ENCODE measurements at places on chromosomes 6 and 20. TPM values are rescaled to one million over a fixed set of nuclear protein-coding genes. Genes with fewer than 3 reads are reported as not detected.

- no peak for DNase-seq
Measured at GRCh38 chr20:62698231-62698630, 10.4 kb upstream of the NTSR1 start.

DNA sequence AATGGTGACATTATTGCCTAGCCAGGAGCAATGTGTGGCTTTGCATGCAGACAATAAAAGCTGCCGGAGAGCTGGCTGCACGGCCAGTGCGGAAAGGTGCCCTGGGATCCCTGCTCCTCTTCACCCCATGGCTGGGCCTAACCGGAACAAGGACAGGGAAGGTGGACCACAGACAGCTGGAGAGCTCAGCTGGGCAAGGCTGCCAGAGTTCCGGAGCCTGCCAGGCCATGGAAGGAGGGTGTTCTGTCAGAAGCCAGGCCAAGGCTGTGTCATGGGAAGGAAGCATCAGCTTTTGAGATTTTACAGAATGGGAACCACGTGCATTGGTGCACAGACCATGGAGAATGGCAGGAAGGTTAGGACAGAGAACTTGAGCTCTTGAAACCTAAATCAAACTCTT is 25.0 kb downstream of the MAP1LC3A start:
- no peak for DNase-seq

GRCh38 chr6:122669868-122670267 is 59.7 kb downstream of the PKIB start:
- DNase-seq: no peak

DNA sequence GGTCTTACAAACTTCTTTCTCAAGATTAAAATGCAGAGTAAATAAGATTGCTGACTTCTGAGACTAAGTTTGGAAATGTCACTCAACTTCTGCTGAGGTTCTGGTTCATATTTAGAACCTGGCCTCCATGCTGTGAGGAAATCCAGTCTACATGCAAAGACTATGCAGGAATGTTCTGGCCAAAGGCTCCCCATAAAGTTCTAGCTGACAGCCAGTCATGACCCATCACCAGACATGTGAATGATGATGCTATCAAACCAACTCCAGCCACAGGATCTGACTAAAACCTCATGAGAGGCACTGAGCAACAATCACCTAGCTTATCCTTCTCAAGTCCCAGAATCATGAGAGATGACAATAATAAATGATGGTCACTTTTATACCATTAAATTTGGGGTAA is 935.1 kb upstream of the MAP3K7 start:
- DNase-seq: no peak

GRCh38 chr6:105966481-105966880 is 119.7 kb upstream of the PRDM1 start:
- DNase-seq: no peak

- DNase-seq: peak; percentile 12
Measured at GRCh38 chr6:93624408-93624807, 205.0 kb upstream of the EPHA7 start.

- no peak for DNase-seq
Measured at GRCh38 chr6:6121943-6122342, 115.2 kb upstream of the NRN1 start.

- DNase-seq: no peak
Measured at GRCh38 chr6:4901386-4902061, 102.3 kb downstream of the RPP40 start.

GRCh38 chr20:47423586-47423985 is 67.1 kb upstream of the ZMYND8 start:
- no peak for DNase-seq

- DNase-seq: no peak
Measured at GRCh38 chr20:14916360-14916920, 579.0 kb upstream of the FLRT3 start.

GRCh38 chr20:25668446-25668845 is 28.2 kb downstream of the ZNF337 start:
- no peak for DNase-seq

- DNase-seq: no peak
Measured at GRCh38 chr6:158999154-158999665, 792 bp downstream of the RSPH3 start.

DNA sequence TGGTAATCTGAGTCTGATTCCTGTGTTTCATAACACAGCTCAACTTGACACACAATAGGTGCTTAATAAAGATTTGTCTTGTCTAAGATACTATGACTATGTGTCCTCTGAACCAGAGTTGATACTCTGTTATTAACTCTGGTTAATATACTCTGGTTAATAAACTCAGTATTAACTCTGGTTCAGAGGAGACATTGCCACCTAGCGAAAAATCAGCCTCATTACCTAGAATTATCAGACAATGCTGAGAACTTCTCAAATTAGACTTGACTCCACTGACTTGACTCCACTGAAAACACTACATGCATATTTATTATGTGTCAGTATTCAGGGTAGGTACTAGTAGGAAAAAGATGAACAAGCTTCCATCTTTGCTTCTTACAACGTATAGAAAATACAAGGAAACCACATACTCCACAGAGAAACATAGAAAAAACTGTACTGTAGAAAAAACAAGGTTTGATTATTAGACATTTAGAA is 73.9 kb downstream of the AHI1 start:
- DNase-seq: peak; percentile 3

DNA sequence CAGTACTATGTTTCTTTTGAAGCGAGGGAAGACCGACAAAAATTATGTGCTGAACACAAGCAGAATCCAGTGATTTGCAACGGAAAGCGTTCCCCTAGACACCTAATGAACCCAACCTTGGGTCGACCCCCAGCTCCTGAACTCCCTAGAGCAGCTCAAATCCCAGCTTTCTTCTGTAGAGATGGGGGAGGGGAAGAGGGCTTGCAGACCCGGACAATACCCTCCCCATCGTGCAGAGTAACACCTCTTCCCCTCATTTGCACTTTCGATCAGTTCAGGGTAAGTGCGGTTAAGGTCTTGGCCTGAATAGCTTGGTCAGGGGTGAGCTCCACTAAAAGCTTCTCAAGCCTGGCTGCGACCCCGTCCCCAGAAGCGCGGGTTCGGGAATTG is 404 bp downstream of the CEP162 start:
- DNase-seq: no peak

The MAK gene
- total RNA-seq: 0.82 TPM

The RFX6 gene
- not detected for total RNA-seq

The LAMA4 gene
- total RNA-seq: 65.4 TPM
